GF-D8 (cell line): ENCODE measurements at places on chromosomes 1 and 21.

DNA sequence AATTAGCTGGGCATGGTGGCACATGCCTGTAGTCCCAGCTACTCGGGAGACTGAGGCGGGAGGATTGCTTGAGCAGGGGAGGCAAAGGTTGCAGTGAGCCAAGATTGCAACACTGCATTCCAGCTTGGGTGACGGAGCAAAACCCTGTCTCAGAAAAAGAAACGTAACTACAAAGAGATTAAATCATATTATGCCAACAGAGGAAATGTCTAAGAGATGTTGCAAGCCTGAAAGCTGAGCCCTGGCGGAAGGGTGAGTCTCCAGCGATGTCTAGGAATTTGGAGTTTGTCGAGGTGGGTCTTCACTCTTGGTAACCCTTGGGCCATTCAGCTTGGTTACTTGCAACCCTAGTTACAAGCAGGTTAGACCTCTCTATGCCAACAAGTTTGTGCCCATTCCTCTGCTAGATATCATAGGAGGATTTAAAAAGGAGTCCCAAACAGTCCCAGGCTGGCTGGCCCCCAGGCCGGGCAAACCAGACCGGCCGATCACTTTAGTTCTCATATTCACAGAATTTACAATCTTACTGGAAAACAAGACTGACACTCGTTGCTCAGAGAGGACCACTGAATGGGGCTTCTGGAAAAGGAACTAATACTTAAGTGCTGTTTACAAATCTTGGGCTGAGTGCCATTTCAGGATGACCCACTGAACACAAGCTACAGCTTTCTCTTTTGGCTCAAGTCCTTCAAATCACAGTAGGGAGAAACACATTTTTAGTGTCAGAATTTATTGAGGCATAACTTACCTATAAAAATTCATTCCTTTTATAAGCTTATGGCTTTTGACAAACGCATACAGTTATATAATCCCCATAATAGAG, 27.1 kb downstream of the SLC30A1 start:
- DNase-seq: peak; percentile 32

DNA sequence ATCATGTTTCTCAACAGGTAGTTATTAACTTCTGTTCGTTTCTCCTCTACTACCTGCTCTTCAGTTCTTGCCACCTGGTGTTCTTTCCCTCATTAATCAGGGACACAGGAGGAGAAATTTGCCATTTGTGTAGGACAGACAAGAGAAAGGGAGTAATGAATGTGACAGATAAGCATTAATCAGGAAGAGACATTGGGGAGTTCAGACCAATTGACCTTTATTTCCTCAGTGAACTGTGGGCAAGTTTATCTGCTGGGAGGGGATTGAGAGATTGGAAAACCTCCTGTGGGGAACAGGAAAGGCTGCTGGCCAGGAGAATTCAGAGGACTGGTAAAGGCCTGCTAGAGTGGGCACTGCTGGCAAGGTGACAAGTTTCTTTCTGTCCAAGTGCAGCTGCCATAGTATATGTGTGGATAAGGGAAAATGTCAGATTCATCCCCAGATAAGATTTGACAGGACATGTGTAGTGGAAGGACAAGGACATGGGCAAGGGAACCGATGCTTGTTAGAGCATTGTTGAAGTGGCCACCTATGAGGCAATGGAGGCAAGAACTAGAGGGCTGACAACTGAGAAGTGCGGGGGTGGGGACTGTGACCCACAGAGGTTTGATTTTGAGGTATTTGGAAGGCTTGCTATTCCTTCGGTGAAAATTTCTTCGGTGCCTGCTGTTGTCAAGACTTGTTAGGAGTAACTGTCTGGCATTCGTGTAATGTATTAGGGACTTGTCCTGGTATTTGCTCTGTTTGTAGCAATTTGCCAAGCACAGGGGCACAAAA, 12.6 kb downstream of the SZT2 start:
- DNase-seq: no peak

- DNase-seq: no peak
Observed at GRCh38 chr1:108563808-108564207, 3.9 kb downstream of the EEIG2 start.

GRCh38 chr1:117267232-117267774, 56.6 kb upstream of the VTCN1 start:
- DNase-seq: no peak

DNA sequence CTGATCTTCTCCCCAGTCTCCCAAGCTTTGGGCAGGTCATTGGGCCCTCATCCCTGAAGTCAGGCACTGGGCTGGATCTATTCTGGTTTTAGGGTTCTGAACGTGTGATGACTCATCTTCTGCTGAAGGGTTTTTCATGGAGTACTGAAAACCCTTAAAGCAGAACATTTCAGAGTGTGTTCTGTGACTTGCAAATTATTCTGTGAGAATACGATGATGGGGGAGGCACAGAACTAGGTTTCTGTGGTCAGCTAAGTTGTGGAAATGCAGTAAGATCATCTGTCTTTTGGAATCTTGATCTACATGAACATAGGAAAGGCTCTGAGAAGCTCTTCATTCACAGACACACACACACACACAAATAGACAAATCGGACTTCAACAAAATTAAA, 46.2 kb downstream of the NAV1 start:
- DNase-seq: peak; percentile 32

DNA sequence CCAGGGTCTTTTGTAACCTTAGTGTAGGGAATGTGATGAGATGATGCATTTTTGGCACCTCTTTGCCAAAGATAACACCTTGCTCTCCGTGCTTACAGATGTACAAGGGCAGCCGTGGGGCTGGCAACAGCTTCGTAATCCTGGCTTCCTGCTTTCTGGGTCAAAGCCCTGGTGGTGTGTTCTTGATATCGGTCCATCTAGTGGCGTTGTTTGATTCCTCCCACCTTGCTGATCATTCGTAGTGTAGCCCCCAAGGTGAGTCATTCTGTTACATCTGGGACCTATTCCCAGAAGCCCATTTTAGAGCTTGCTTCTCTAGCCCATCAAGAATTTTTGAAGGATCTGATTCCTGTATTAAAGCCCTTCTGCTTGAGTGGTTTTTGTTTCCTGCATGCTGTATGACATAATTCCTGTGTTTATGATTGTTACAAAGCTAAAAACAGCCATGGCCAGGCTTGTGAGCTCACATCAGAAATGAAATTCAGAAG, 7.0 kb upstream of the CCT8 start:
- peak; percentile 34 for DNase-seq

GRCh38 chr1:221045842-221046831, 166.9 kb downstream of the HLX start:
- peak; percentile 1 for DNase-seq

GRCh38 chr1:201180141-201180540, 10.5 kb upstream of the IGFN1 start:
- DNase-seq: no peak

DNA sequence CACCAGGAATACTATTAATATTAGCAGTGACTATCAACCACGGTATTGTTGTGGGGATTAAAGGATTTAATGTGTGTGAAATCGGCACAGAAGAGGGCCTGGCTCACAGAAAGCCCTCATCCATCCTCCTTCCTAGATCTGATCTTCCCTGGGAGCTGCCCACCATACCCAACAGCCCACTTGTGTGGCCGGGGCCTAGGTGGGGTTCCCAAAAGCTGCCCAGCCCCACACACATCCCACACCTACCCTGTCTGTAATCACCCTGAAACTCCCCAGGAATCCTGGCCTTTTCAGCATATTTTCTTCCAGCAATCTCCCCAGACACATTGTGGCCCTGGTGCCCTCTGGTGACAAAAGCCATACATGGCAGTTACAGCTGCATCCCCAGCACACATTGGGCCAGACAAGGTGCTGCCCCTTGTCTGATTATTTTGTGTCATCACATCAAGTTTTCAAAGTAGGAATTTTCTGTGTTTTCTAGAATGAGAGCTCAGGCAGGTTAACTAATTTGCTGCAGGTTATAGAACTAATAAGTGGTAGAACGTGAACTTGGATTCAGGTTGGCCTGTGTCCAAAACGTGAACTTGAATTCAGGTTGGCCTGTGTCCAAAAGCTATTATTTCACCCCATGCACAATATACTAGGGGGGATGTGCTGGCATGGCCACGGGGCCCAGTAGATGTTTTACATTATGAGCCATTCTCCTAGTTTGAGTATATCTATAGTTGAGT, 5.3 kb upstream of the SLC6A9 start:
- no peak for DNase-seq

DNA sequence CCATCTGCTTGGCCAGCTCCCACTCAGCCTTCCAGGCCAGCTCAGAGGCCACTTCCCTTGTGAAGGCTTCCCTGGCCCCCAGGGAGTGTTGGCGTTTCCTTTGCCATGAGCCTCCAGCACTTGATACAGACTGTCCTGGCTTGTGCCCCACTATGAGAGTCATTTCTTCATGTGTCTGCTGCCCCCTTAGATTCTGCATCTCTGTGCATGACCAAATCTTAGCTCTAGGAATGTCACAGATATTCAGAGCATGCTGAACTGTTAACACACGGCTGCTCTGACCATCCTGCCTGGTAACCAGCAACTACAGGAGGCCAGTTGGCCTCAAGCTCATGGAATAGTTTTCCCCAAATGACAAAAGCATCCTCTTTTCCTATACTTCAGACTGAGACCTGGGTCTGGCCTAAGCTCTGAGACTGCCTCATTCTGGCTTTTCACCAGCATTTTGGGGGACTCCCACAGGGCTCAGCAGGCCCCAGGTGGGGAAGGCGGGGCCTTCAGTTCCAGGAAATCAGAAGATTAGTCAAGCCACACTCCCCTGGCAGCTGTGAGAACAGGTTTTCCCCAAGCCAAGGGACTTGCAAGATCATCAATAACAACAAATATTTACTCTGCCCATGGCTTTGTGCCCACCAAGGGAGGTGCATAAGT, 182.6 kb upstream of the EDN2 start:
- no peak for DNase-seq

GRCh38 chr21:27681841-27682240, 715.0 kb upstream of the ADAMTS5 start:
- no peak for DNase-seq

DNA sequence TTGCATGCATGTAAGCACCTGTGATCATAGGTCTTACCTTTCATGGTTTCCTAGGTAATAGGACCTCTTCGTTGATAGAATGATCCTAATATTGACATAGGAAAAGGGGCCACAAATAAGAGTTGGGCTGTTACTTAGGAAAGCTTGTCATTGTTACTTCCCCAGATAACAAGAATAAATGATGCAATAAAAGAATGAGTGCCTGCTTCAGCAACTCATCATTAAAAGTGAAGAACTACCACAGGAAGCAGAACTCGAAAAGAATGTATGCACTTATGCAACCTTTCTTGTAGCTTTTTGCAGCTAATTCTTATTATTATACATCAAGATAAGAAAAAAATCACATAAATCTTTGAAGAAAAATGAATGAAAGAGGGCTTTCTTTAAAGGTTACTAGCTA, 548.6 kb downstream of the LTN1 start:
- no peak for DNase-seq

GRCh38 chr1:58812926-58813325, 29.1 kb upstream of the JUN start:
- no peak for DNase-seq

DNA sequence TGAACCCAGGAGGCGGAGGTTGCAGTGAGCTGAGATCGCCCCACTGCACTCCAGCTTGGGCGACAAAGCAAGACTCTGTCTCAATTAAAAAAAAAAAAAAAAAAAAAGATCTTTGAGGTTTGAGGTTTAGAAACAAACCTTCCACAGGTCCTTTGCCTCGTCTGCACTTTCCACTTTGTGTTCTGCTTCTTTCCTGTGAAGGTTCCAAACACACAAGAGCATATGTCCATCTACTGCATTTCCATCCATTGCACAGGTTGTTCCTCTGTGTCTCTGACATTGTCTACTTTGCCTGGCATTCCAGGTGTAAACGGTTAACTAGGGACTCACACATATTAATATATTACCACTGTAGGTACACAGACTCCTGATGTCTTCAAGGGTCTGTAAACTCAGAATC, 40.1 kb downstream of the DSTYK start:
- no peak for DNase-seq

DNA sequence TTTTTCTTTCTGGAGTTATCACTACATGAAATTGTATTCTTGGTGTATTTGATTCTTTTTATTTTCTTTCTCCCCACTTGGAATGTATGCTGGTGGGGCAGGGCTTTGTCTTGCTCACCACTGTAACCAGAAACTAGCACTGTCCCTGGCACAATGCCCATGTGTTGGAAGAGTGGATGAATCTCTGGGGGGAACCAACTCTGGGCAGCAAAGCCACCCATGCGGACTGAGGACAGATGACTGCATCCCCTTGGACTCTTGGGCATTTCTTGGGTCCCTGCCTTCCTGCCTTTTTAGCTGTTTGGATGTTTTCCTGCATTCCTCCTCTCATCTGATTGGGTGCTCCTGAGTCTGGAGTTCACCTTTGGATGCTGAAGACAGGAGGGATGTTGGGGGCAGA, 6.1 kb downstream of the CYP4B1 start:
- DNase-seq: no peak

- no peak for DNase-seq
Observed at GRCh38 chr1:171738911-171739310, 3.0 kb downstream of the VAMP4 start.

GRCh38 chr1:15542388-15543250, 16.0 kb downstream of the DNAJC16 start:
- no peak for DNase-seq

- no peak for DNase-seq
Observed at GRCh38 chr1:32903991-32904785, 3.0 kb upstream of the TMEM54 start.

- DNase-seq: no peak
Observed at GRCh38 chr1:192901500-192901899, 92.7 kb downstream of the RGS2 start.

DNA sequence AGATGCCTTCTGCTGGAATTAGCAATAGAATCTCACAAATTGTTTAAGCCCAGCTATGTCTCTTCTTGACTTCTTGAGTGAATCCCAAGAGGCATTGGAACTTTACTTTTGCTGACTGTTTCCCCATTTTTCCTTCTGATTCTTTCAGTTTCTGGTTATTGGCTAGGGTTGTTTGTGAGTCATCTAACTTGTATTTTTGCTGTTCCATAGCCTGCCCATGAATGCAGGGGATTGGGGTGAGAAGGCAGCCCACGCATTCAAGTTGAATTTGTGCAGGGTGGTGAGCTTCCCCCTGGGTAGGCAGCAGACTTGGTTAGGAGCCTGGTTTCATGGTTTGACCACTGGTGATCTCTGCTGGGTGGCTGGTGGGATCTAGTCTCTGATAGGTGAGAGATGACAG, 10.4 kb upstream of the KLF17 start:
- no peak for DNase-seq

- no peak for DNase-seq
Observed at GRCh38 chr1:24547195-24547594, 8.7 kb upstream of the NCMAP start.

- peak; percentile 25 for DNase-seq
Observed at GRCh38 chr1:38000529-38001455, 4.5 kb downstream of the FHL3 start.

DNA sequence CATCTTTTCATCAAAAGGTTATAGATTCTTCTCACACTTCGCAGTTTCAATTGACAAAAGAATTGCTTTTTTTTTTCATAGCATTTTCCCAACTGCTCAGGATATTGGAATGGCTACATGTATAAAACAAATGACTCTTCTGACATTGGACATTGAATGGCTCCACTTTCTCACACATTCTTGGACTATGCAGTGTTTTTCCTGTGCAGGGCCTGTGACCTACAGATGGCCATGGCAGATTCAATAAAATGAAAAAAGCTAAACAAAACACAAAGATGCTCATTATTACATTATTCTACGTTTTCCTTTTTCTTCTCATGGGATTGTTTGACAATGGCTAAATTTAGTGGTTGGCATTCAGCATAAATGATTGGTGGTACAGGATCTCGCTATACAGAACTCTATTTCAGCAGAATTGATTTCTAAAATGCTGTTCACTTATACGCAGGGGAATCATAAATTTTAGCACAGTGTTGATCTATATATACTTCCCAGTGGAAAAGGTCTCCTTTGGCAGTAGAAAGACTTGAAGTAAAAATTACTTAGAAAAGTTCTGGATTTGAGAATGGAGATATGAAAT, 115.6 kb upstream of the ADAMTS5 start:
- DNase-seq: no peak
